Activated CD4-positive, alpha-beta T cell treated with anti-CD3 and anti-CD28 coated beads for 1 hour (primary cell): ENCODE measurements at places on chromosomes 4 and X.

DNA sequence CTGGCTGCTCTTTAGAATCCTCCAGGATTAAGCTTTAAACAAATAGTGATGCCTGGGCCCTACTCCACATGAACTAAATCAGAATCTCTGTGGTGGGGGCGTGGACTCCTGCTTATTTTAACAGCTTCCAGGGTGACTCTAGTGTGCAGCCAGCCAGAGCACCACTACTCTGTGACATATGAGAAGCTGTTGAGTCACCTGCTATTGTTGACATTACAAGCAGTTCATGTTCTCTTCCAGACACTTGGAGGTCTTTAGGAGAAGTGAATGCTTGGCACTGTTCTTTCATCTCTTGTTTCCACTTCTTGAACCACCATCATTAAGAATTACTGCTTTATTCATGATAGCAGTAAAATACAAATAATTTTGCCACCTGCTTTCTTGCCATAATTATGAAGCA lies 426 bp upstream of the C4orf51 start:
- no peak for DNase-seq

GRCh38 chr4:37990731-37991245 lies 30.6 kb downstream of the PTTG2 start:
- no peak for DNase-seq

DNA sequence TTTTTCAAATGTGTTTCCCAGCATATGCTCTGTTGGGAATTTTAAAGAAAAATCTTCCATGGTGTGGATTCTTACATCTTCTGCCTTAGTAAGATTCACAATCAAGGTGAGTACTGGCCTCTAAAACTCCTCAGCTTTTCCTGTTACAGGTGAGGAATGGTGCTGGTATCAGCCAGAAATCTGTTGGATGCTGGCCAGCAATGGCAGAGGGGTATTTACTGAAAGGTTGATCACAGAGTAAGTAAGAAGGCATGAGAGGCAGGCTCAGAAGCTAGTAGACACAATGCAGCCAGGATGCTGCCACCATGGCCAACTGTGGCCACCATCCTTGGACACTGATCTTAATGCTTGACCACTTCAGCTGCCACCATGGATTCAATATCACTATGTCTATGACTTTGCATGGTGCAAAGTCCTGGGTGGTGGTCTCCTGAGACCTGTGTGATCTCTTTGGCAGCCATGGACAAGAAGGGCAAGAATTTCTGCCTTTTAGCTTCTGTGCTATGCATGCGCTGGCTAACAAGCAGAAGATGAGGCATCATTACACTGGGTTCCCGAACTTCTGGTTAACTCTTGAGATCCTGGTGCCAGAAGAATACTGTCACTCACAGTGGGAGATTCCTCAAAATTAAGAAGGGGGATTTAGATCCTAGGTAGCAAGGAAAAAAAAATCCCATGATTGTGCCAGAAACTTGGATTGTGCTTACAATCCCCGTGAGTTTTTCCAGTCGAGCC lies 60.2 kb downstream of the CHRNA9 start:
- DNase-seq = no peak

- no peak for DNase-seq
Observed at GRCh38 chr4:56940971-56941370, 33.3 kb downstream of the REST start.

GRCh38 chrX:72040506-72040905 lies 91.2 kb downstream of the RTL5 start:
- DNase-seq = no peak

GRCh38 chr4:157220371-157220881 lies at the start of gene GRIA2:
GRIA2 (plus strand) TSS chr4:157220728; CDS start chr4:157221043, 315 bp downstream.
- no peak for DNase-seq

DNA sequence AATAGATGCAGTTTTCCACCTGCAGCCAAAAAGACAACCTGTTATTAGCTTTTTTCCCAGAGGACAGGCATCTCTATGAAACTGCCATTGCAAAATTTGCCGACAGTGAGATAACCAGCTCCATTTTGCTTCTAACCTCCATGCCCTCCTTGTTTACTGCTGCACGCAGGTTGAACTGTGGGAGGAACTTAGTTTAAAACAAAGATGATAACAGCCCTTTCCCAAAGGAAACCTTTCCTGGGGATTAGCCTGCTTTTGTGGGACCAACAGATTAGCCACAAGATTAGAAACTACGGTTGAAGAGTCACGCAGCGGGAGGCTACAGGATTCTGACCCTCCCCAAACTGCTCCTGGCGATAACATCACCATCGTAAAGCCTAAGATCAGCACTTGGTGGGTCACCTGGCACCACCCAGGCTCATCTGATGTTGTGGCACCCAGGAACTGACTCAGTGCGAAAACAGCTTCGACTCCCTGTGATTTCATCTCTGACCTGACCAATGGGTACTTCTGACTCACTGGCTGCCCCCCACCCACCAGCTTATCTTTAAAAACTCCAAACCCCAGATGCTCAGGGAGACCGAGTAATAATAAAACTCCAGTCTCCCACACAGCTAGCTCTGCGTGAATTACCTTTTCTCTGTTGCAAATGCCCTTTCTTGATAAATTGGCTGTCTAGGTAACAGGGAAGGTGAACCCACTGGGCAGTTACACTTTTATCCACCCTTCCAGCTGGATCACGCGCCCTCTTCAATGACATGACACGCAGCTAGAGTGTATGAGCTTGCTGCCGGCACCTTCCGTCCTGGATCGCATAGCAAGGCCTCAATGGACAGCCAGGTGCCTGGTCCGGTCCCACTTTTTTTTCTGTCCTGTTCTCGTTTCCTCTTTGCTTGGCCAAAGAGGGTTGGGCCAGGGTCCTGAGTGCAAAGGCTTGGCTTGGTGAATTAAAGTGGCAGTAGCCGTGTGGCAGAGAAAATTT lies 27.2 kb downstream of the NOP14 start:
- DNase-seq = no peak

GRCh38 chrX:111006116-111006515 lies 89.9 kb upstream of the PAK3 start:
- no peak for DNase-seq

- DNase-seq = no peak
Observed at GRCh38 chr4:84837751-84838150, 128.7 kb downstream of the WDFY3 start.

DNA sequence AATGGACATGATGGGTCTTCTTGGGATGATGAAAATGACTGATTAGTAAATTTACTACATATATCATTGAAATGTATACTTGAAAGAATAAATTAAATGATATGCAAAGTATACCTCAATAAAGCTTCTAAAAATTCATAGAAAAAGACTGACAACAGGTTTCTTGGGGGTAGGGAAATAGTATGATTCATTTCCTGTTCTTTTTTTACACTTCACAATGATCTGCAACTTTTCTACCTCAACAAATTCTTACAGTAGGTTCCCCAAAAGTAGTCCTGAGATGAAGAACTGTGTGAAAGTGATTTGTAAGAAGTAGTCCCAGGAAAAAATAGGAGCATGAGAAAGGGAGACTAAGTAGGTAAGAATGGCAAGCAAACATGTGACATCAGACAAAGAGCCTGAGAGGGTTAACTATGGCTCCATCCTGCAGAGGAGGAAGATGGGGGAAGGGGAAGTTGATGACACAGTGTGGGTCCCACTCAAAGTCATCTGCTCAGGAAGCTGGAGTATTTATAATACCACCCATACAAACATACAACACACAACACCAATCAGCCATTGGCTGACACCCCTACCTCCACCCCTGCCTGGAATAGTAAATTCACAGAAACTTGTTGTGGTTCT lies 73.9 kb downstream of the ARHGAP6 start:
- DNase-seq = no peak
